MM.1S (cell line): ENCODE measurements at places on chromosomes 1 and 21.

GRCh38 chr1:33943978-33944377 lies 80.1 kb downstream of the HMGB4 start:
- DNase-seq = no peak

DNA sequence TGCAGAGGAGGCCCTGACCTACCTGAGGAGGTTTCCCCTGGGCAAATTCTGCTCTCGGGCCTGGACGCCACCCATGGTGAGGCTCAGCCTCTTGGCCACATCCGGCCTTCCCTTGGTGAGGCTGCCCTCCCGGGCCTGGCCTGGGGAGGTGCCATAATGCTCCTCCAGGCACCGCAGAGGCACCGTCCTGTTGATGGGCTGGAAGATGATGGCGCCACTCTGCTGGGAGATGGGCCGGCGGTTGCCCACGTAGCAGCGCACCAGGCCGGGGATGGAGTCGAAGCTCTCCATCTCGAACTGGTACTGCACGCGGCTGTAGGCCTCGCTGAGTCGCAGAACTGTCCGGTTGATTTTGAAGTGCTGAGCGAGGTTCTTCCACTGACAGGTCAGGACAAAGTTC lies 92.7 kb downstream of the BCAR3 start:
- DNase-seq = no peak

DNA sequence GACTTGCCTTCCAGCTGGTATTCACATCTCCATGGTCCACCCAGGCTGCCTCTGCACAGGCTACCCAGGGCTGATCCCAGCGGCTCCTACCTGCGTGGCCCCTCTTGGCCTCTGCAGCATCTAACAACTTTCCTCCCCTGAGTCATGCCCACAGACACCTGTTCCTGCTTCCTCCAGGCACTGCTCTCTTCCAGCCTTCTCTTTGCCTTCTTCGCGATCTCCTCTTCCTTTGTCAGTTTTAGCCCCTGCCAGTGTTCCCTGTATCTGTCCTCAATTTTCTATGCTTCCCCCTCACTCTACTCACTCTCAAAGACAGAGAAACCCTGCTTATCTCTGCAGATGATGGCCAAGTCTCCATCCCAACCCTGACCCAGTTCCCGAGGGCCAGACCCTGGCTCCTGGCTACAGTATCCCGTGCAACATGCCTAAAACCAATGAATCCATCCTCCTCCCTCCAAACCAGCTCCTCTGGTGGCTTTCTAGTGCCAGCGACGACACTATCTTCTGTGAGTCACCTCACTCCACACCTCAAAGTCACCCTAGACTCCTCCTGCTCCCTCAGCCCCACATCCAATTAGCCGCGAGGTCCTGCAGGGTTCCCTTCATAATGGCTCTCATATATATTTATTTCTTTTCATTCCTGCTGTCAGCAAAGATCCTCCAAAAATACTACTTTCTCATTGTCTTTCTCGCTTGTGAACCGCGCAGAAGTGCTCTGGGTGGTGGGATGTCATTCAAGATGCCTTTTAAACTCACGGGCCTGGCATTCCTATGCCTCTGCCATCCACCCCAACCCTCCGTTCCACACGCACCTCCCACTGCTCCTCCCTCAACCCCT lies 259.2 kb downstream of the TOMM20 start:
- DNase-seq = no peak

- no peak for DNase-seq
Observed at GRCh38 chr21:45202344-45202743, 85.4 kb downstream of the POFUT2 start.

GRCh38 chr1:160129046-160129445 lies 13.5 kb downstream of the ATP1A2 start:
- no peak for DNase-seq
